ENCODE measurements at places on chromosomes 7 and 10. TPM values are rescaled to one million over a fixed set of nuclear protein-coding genes. Genes with fewer than 3 reads are reported as not detected.

IGF2BP3 gene
- 124 TPM for total RNA-seq

DDIT4 gene
- total RNA-seq, result 152 TPM

SFRP4 gene
- total RNA-seq, result not detected

CTAGE4 gene
- not detected for total RNA-seq

NRCAM gene
- 85.7 TPM for total RNA-seq

PALS2 gene
- 38.5 TPM for total RNA-seq

MYOZ1 gene
- 0.35 TPM for total RNA-seq

DNA sequence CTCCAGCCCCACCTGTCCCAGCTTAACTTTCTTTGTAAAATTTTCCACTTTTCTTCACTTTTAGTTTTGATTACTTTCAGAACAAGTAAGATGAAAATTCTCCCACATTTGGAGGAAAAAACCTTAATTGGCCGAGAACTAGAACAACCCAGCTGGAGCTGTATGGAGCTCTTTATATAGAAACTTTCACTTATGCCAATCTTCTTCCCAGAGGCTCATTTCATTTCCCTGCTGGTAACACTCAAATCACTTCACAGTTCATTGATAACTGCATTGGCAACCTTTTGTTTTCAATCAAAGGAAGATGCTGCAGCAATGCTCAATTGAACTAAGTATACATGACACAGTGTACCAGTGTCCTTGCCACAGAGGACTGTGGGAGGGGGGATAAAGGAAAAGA is 176.2 kb upstream of the NOBOX start:
- DNase-seq, result no peak
- no peak overlapping the region for H3K4me3 ChIP-seq
- H3K27ac ChIP-seq, result no peak overlapping the region
- H3K36me3 ChIP-seq, result no peaks in the 10 kb centered on the region

DNA sequence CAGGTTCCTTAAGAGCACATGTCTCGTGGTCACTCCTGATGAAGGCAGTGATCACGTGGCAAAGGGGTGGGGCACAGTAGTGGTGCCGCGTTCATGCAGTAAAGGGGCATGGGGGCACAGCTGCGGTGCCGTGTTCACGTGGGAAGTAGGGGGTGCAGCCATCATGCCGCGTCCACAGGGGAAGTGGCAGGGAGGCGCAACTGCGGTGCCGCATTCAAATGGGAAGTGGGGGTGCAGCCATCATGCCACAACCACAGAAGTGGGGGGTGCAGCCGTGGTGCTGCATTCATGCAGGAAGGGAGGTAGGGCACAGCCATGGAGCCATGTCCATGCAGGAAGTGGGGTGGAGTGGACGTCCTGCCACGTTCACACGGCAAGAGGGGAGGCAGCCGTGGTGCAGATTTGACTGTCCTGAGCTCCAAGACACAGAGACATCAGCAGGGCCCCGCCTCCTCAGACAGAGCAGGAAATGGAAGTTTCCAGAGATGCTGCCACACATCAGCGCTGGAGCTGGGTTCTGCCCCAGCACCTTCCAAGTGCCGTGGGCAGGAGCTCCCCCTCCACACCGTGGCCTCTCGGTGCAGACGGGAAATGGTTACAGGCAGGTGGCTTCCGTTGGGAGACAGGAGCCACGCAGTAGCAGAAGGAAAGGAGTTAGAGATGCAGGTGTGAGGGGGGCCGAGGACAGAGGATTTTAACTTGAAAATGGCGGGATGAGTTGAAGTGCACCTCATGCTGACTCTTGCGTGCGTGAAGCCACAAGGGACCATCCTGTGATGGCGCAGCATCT is 95.0 kb upstream of the DDC start:
- no peak overlapping the region for H3K4me3 ChIP-seq
- H3K4me1 ChIP-seq, result no peaks in the 10 kb centered on the region
- DNase-seq, result no peak
- no peaks in the 10 kb centered on the region for H3K27me3 ChIP-seq
- H3K36me3 ChIP-seq, result no peaks in the 10 kb centered on the region

DNA sequence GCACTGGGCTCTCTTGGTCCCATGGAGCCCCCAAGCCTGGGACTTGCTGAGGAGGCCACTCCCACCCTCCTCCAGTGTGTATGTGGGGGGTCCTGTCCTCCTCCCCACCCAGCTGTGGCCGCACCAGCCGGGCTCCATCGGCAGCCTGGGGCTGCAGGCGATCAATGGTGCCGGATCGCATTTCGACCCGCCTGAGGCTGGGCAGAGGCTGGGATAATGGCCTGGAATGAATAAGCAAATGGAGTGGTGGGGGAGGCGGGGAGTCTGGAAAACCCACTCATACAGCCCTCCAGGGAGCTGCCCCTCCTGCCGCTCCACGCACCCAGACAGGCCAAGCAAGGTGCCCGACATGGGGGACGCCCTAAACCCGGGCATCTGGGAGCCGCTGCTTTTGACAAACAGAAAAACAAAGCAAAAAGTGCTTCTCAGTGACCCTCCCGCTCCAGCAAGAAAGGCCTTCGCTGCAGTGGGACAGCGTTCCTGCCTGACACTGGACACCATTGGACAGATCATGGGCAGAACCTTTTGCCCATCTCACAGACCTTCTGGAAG is 160.5 kb downstream of the NRF1 start:
- H3K36me3 ChIP-seq, result no peaks in the 10 kb centered on the region
- H3K4me1 ChIP-seq, result no peaks in the 10 kb centered on the region
- no peaks in the 10 kb centered on the region for H3K27me3 ChIP-seq
- no peak overlapping the region for H3K4me3 ChIP-seq
- DNase-seq, result no peak

DNA sequence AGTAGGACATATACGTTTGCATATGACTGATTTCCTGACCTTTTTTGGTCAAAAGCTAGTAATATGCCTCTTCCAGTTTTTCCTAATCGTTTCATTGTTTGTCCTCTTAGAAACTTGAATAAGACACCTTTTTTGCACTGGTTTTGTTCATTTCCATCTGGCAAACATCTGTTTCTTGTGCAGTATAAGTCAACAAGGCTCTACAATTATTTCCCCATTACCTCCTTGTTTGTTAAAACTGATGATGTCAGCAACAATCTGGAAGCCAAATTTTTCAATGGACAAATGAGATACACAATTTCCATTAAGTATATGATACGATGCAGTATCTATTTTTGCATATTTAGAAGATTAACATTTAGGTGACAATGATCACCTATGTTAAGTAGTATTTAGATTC is 148.8 kb downstream of the NRBF2 start:
- H3K36me3 ChIP-seq, result no peaks in the 10 kb centered on the region
- no peaks in the 10 kb centered on the region for H3K4me1 ChIP-seq
- no peak overlapping the region for H3K4me3 ChIP-seq
- DNase-seq, result no peak
- H3K27ac ChIP-seq, result no peak overlapping the region
- H3K27me3 ChIP-seq, result no peaks in the 10 kb centered on the region

DNA sequence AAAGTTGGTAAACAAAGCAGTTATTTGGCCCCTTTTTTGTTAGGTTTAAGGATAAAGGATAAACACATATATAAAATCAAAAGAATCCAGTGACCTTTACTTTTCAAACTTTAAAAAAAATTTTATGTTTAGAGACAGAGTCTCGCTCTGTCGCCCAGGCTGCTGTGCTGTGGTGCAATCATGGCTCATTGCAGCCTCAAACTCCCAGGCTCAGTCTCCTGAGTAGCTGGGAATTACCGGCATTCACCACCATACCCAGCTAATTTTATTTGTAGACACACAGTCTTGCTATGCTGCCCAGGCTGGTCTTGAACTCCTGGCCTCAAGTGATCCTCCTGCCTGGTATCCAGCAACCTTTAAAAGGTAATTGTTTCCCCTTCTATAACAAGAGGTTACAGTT is 31.3 kb downstream of the GNA12 start:
- no peak overlapping the region for H3K4me3 ChIP-seq
- H3K27ac ChIP-seq, result no peak overlapping the region
- DNase-seq, result no peak
- no peaks in the 10 kb centered on the region for H3K36me3 ChIP-seq
- peaks cover 28% of the 10 kb centered on the region for H3K4me1 ChIP-seq

- H3K36me3 ChIP-seq, result no peaks in the 10 kb centered on the region
- H3K27ac ChIP-seq, result no peak overlapping the region
- DNase-seq, result no peak
- peaks cover 10% of the 10 kb centered on the region for H3K4me1 ChIP-seq
These were observed 31.3 kb upstream of the TCF7L2 start for GRCh38 chr10:112918771-112919170.

DNA sequence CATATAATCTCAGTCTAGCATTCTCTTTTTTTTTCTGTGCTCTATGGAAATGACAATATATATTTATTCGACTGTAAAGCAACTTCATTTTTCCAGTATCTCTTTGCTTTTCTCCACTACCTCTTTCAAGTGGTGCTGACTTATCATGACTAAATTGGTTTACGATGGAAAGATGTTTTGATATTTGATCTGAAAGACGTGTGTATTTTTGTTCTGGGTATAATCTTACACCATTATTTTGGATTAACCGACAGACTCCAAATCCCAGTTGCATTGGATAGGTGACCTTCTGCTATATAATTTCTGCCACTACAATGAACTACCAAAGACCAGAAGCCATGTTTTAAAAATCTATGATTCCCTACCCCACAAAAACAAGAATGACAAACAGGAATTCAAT is 380.5 kb upstream of the NFE2L3 start:
- H3K27ac ChIP-seq, result no peak overlapping the region
- DNase-seq, result no peak
- H3K36me3 ChIP-seq, result no peaks in the 10 kb centered on the region

DNA sequence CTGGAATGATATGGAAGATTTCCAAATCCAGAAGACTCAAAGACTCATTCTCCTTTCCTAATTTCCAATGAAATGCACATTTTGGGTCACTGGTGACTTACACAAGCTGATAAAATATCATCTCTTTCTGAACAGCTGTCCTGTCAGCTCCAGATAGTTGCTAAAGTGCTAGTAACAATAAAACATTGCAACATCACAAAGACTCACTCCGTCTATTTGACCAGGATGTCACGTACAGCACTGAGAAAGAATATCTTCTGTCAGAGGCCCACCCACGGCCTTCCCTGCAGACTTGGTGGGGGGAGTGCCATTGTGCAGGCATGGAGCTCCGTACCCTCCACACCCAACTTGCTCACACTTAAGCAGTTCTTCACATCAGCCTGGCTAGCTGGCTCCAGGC is 78.9 kb upstream of the EGR2 start:
- H3K27me3 ChIP-seq, result no peaks in the 10 kb centered on the region
- DNase-seq, result no peak
- H3K4me3 ChIP-seq, result no peak overlapping the region
- H3K4me1 ChIP-seq, result no peaks in the 10 kb centered on the region
- no peak overlapping the region for H3K27ac ChIP-seq
- no peaks in the 10 kb centered on the region for H3K36me3 ChIP-seq

DNA sequence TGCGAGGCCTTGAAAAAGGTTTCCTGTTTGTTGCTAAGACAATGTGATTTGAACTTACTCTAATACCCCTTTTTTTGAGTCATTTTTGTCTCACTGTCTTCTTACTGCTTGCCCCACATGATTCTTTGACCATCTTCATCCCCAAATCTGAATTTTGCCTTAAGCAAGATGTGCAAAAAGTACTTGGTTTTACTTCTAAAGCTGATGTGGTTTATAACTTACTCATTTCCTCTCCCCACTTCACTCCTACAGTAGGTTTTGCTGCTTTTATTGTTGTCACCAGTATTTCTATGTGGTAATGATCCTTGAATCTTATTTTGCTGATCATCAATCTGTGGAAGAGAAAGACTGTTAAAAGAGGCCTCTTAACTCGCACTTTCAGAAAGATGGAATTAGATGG is 396.4 kb downstream of the SDK1 start:
- no peaks in the 10 kb centered on the region for H3K4me1 ChIP-seq
- no peaks in the 10 kb centered on the region for H3K36me3 ChIP-seq
- H3K4me3 ChIP-seq, result no peak overlapping the region
- no peaks in the 10 kb centered on the region for H3K27me3 ChIP-seq

DNA sequence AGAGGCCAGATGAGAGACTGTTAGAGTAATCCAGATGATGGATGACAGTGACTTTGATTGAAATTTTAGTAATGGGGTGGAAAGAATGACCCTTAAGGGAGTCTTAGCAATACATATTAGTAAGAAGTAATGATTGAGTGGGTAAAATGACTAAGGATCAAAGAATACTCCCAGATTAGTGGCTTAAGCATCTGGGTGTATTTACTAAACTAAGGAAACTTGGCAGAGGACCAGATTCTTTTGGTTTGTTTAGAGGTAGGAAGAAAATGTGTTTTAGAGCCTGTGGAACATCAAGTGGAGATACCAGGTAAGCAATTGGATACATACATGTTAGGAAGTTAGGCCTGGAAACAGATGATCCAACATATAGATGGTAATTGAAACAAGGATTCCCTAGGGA is 58.8 kb upstream of the ADRA2A start:
- peaks cover 2% of the 10 kb centered on the region for H3K36me3 ChIP-seq
- no peaks in the 10 kb centered on the region for H3K4me1 ChIP-seq
- H3K27me3 ChIP-seq, result no peaks in the 10 kb centered on the region
- no peak for DNase-seq
- no peak overlapping the region for H3K4me3 ChIP-seq
- H3K27ac ChIP-seq, result no peak overlapping the region

DNA sequence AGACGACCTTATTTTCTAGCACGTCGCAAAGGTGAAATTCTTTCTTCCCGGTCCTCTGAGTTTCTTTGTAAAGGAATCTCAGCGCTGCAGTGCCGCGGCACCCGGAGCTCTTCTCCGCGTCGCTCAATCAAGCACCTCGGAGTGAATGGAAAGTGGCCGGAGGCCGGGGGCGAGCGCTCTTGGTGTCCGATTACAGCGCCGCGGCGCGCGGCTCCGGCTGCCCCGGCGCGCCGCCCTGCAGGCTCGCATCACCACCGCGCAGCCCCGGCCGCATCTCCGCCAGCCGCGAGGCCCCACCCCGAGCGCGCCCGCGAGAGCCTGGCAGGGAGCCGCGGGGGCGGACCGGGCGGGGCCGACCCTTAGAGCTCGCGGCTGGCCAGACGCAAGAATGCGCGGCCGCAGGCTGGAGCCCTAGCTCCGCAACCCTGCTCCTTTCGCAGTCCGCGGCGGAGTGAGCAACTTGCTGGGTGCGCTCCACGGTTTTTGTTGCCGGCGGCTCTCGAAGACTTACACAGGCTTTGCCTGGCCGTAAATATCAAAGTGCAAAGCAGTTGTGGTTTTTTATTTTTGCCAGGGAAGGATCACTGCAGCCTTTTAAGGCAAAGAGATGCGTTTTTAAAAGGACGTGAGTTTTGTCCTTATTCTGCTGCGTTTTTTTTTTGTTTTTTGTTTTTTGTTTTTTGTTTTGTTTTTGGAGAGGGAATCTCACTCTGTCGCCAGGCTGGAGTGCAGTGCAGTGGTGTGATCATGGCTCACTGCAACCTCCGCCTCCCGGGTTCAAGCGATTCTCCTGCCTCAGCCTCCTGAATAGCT is at the start of gene SEMA3C:
TSS of gene SEMA3C (minus strand) at position 143 of the 813 bp plus-strand sequence. CDS start 2,270 bp downstream, outside the sequence.
- peak; percentile 92 for DNase-seq
- no peaks in the 10 kb centered on the region for H3K36me3 ChIP-seq
- H3K4me1 ChIP-seq, result peaks cover 26% of the 10 kb centered on the region
- H3K4me3 ChIP-seq, result peak within 1 kb of the TSS; percentile 80
- H3K27ac ChIP-seq, result peak within 1 kb of the TSS; percentile 89

DNA sequence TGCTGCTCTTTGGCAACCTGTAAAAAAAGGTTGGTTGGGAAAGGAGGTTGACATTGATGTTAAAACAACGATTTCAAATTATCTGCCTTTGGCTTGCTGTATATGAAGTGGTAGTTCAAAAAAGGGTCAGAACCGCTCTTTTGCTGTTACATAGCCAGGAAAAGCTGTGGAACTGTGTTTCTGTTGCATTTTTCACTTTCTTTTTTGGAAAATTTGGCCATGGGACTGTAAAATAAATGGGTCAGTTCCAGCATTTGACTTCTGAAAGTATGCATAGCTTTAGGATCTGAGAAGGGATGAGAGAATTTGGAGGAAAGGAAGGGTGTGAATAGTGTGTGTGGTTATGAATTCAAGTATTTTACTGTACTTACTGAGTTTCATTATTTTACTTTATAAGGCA is 7.3 kb downstream of the AUTS2 start:
- H3K27ac ChIP-seq, result no peak overlapping the region
- H3K36me3 ChIP-seq, result no peaks in the 10 kb centered on the region
- no peaks in the 10 kb centered on the region for H3K27me3 ChIP-seq
- H3K4me3 ChIP-seq, result no peak overlapping the region
- DNase-seq, result no peak

Data from Caco-2 (cell line).